ENCODE measurements at places on chromosomes 7 and 10.

DNA sequence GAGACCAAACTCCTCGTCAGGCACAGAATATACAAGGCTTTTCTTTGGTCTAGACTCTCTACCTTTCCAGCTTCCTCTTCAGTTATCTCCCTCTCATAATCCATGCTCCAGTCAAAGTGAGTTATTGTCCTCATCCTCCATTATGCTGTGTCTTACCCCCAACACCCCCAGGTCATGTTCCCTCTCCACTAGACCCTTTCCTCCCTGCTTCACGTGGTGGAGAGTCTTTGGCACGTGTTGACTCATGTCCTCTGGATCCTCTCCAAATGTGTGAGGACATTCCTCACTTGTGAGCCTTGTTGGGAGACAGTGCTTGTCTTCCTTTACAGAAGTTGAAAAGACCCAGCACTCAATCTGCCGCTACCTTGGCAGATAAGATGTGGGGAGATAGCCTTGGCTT lies 36.0 kb upstream of the DLD start:
- DNase-seq = no peak

DNA sequence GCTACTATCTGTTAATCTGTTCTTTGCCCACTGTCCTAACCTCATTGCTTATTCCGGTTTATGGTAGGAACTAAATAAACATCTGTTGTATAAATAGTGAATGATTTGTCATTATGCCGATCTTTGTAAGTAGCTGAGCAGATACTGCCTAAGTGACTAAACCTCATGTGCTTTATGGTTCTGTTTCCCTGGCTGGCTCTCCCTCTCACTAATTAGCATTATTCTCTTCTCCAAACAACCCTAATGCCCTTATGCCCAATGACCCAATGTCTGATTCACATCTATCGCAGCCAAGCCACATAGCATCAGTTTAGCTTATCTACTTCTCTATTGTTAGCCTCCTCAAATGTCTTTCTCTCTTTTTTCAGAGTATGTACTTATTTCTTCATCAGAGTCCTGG lies 462.3 kb upstream of the POT1 start:
- no peak for DNase-seq

- DNase-seq = no peak
Measured at GRCh38 chr10:18606051-18606695, 45.2 kb downstream of the NSUN6 start.

GRCh38 chr10:91880310-91880709 lies 29.0 kb downstream of the FGFBP3 start:
- DNase-seq = peak; percentile 84

- no peak for DNase-seq
Measured at GRCh38 chr10:122221958-122222357, 49.1 kb upstream of the BTBD16 start.
